ENCODE measurements at places on chromosomes 2 and 18.

GRCh38 chr2:232484628-232485347 lies 2.8 kb downstream of the ECEL1 start:
- no peak for DNase-seq

- DNase-seq, result peak; percentile 69
These were observed 56.3 kb upstream of the SMAD2 start for GRCh38 chr18:47986620-47987387.

GRCh38 chr2:20744366-20745335 lies 77.7 kb downstream of the GDF7 start:
- DNase-seq, result no peak

DNA sequence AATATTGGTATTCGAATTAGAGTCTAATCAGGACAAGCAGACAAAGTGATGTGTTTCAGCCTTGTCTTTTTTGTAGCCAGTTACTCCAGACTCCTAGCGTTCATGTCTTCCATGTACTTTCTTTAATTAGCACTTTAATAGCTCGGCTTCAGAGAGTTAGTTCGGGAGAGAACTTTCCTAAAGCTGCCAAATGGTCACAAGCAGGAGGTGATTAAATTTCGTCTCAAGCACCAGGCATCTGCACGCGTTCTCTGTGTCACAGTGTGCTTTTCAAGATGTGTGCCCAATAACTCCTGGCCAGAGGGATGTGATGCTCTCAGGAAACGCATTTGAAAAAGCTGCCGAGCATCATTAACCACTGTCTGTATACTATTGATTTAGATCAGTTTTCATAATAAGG lies 790.8 kb downstream of the SOCS6 start:
- no peak for DNase-seq

DNA sequence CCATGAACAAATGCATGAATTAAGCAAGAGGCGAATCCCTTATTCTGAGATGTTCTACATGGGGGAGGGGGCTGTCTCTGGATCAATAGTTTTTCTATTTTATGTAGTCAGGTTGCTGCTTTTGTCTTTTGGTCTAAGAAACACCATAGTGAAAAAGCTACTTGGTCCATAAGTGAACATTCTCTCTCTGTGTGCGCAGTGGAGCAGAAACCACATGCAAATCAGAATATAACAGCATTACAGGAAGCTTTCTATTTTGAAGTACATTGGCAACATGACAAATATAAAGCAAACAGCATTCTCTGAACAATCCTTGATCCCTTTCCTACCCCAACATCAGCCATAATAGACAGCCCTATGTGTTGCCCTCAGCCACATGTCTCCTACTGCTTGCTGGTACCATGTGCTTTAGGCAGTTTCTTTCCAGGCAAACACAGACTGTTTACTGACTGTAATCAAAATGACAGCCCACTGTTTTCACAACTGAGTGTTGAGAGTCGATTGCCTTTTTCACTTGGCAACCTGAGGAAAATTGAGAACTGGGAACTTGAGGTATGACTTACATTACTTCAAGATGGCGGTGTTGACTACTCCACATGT lies 10.6 kb downstream of the SCN3A start:
- DNase-seq, result no peak

DNA sequence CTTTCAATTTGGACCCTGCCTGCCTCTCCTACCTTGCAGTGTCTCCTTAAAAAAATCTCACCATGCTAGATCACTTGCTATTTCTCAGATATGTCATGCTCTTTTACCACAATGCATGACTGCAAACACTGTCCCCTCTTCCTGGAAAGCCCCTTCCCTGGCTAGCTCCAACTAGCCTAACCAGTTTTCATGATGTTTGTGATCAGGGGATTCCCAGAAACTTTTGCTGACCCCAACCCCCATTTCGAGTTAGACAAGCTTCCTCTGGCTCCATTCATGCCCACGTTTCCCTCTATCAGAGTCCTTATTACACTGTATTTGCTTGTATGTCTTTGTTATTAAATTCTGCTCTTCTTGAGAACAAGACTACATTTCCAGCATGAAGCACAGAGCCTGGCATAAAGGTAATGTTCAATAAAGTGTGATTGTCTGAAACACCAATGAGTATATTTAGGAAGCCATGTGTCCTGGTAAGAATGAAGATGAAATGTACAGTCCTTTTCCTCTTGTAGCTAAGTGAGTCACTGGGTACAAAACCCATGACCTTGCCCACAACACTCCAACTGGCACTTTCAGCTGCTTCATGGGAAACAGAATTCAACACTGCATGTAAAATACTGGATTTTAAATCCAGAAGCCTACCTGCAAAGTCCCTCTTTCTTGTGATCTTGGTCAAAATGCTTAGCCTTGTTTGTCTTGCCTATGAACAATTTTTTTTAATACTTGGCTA lies 62.0 kb upstream of the ATL2 start:
- DNase-seq, result no peak

DNA sequence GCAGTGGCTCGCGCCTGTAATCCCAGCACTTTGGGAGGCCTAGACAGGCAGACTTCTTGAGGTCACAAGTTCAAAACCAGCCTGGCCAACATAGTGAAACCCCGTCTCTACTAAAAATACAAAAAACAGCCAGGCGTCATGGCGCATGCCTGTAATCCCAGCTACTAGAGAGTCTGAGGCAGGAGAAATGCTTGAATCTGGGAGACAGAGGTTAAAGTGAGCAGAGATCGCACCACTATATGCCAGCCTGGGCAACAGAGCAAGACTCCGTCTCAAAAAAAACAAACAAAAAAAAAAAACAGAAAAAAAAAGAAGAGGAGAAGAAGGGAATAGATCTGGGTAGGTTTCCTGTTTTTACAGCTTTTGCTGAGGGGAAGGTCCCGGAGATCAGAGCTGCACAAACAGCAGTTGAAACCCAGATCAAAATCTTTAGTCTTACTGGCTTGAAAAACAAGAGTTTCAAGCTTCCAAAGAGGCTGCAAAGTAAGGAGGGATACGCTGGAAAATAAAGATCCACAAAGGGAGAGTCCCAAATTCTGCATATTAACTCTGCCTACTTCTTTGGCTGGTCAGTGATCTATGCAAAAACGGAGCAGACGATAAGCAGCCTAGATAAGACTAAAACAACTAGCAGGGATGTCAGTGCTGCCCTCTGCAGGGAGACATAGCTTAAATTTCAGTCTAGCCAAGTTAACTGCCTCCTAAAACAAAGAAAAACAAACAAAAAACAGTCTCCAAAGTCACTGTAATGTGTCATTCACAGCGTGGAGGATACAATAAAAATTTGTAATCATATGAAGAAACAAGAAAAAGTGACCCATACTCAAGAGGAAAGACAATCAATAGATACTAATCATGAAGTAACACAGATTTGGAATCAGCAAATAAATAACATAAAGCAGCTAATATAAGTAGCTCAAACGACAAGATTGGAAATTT lies 74.1 kb downstream of the TLK1 start:
- DNase-seq, result no peak

- no peak for DNase-seq
These were observed 54.8 kb upstream of the ASB18 start for GRCh38 chr2:236319036-236319435.

DNA sequence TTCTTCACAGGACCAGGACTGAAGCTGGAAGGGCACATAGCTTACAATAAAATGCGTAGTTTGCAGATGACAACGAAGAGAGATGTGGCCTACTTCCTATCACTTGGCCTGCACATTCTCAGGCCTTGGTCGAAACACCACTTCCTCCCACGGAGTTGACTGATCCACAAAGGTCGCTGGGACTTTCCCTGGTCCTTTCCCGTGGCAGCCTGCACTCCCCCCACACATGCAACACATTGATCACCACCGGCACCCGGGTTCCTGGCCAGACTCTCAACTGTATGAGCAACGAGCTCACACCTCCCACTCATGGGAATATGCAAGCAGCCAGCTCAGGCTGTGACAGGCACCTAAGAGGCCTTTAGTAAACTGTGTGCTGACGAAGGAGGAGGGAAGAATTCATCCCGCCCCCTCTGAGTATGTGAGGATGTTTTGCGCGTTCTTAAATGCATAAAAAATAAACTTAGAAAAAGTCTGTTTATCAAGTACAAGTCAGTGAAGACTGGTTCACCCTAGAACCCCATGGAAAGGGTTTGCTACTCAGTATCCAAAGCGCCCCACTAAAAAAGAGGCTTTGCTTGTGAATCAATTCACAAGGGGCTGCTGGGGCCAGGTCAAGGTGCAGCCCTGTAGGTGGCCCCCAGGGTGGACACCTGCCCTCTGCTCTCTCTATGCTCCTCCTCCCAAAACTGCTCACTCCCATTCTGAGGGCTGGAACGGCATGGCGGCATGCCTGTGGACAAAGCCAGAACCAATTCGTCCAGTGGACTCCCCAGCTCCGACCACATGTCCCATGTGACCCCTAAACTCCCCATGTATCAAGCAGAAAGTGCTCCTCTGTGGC lies 154.3 kb downstream of the EIPR1 start:
- DNase-seq, result no peak

GRCh38 chr2:98465456-98466226 lies 21.0 kb downstream of the INPP4A start:
- peak; percentile 93 for DNase-seq

DNA sequence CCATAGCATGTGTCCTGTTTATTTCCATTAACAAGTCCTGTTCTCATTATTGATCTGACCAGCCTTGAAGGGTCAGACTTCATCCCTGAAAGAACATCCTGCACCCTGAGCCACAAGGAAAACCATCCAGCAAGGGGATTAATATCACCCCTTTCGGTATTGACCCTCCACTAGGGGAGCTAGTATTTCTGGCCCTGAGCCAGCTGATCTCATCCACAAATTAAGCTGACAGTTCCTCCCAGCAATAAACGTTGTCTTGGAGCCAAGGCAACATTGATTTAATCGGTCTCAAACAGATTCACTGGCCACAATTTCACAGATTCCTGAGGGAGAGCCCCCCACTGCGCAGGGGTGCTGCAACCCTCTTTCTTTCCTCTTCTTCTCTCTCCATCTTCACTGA lies 353.1 kb upstream of the FANCL start:
- peak; percentile 4 for DNase-seq

GRCh38 chr18:36744261-36744876 lies 84.4 kb downstream of the TPGS2 start:
- DNase-seq, result no peak

DNA sequence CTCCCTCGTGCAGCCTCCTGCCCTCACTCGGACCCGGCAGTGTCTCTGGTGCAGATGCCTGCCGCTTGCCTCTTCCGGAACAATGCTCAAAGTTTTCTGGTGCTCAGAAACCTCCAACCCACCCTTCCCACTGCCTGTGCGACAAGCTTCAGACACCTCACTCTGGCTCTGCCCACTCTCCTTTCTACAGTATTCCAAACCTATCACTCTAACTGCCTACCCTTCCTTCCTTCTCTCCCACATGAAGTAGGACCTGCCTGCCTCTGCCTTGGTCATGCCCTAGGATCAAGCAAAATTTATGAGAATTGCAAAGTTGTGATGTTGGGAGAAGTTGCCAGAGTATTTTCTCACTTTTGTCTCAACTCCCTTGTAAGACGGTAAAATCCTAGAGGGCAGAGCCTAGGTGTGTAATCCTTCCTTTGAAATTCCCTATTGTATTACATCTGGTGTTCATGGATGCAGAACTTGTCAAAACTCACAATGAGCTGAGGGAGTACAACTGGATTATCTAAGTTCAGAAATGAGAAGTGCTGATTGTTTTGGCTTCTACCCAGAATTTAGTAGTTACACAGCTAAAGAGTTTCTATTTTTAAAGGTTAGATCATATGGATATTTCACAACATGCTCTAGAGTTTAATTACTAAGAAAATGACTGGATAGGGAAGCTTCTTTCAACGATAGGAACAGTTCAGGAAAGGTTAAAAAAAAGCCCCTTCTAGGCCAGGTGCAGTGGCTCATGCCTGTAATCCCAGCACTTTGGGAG lies 7.2 kb downstream of the NPC1 start:
- no peak for DNase-seq

DNA sequence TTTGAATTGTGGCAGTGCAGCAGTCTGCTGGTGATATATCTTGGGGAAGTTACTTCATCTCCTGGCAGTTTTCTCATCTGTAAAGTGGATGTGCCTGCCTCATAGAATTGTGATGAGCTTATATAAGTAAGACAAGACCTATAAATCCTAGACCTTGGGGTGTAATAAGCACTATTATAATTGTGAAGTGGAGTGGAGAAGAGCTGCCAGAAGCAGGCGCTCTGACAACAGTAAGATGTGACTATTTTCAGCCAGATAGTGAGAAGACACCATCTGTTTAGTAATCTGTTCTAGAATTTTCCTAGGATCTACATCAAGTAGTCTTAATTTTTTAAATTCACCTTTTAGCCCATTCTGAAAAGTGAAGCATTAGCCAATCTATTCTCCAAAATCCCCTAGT lies 85.6 kb upstream of the TSPYL6 start:
- DNase-seq, result no peak

DNA sequence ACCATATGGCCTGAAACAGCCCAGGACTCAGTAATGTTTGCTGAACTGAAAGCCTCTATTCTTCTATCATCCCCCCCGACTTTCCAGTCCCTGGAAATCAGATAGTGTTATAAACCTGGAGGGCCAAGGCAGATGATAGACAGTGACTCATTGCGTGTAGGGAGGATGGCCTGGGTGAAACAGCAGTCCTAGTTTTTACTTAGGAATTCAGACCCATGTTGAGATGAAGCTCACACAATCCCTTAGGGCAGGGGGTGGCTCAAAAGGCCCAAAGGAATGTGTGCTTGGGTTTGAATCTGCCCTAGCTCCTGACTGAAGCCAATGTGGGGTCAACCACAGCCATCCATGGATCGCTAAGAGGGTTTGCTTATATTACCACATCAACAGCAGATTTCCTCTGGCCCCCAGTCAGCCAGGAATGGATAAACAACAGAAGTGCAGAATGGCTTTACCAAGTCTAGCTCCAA lies 43.9 kb upstream of the STPG4 start:
- DNase-seq, result no peak

DNA sequence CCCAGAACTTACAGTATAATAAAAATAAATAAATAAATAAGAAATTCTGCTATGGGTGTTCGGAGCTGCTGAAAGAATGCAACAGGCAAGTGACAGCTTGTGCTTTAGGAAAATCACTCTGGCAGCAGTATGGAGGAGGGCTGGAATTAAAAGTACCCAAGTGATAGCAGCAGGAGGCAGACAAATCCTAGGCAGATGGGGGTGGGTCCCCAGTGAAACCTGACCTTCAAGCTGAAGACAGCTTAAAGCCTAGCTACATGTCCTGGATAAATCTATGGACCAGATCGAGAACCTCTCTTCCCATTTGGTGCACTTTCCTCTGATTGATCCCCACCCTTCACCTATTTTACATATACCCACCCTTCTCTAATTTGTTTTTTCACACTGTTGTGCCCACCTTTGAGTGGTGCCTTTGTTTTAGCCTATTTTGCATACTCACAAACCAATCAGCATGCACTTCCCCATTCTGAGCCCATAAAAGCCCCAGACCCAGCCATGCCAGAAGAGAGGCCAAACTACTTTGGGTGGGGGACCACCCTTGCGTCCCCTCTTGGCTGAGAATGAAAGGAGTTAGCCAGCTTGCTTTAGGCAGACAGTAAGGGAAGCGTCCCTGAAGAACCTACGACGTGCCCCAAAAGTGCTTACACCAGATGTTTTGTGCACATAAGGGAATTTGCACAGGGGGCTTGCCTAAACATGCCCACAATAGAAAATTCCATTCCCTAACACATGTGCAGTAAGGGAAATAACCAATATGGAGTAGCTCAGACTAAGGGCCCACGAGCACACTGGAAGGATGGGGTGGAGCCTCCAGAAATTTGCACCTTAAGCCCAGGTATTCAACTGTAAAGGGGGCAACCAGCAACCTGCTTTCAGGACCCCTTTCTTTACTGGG lies 3.0 kb downstream of the METTL8 start:
- DNase-seq, result peak; percentile 10

Data from NCI-H1694 (cell line).